ENCODE measurements at places on chromosomes 12 and 14. TPM values are rescaled to one million over a fixed set of nuclear protein-coding genes. Genes with fewer than 3 reads are reported as not detected.

DNA sequence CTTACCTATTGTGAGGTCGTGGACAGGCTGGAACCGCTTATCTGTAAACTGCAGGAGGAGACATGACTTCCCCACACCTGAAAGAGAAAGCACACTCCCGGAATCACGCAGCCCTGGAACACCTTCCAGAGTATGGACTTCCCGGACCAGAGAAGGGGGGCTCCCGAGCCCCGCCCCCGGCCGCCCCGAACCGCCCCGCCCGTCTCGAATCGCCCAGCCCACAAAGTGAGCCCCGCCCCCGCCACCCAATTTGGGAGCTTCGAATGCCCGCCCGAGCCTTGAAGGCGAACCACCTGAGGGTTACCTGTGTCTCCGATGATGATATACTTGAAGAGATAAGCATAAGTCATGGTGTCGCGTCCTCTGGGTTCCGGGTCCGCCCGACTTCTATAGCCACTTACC is 235 bp downstream of the RAB2B start:
- DNase-seq: peak; percentile 81

ADGRD1 gene
- not detected for total RNA-seq

CCDC175 gene
- not detected for total RNA-seq

DNA sequence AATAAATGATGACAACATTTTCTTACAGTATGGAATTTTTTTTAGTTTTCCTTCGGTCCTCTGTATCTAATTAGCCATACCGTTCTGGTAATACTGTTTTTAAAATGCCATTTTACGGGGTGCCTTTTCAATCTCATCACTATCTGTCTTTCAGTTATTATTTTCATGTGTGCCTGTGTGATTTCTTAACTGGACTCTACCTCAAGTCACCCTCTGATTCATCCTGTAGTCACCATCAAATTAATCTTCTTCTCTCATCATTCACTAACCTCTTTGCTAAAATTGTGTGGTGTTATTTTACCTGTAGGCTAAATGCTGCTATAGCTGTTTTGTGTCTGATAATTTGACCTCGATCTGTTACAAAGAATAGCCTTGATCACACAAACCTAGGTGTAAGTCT is 16.0 kb upstream of the CCT2 start:
- DNase-seq: no peak

GRCh38 chr14:64421166-64421565 is 33.0 kb downstream of the MTHFD1 start:
- no peak for DNase-seq

IFNG-AS1 gene
- not detected for total RNA-seq

DNA sequence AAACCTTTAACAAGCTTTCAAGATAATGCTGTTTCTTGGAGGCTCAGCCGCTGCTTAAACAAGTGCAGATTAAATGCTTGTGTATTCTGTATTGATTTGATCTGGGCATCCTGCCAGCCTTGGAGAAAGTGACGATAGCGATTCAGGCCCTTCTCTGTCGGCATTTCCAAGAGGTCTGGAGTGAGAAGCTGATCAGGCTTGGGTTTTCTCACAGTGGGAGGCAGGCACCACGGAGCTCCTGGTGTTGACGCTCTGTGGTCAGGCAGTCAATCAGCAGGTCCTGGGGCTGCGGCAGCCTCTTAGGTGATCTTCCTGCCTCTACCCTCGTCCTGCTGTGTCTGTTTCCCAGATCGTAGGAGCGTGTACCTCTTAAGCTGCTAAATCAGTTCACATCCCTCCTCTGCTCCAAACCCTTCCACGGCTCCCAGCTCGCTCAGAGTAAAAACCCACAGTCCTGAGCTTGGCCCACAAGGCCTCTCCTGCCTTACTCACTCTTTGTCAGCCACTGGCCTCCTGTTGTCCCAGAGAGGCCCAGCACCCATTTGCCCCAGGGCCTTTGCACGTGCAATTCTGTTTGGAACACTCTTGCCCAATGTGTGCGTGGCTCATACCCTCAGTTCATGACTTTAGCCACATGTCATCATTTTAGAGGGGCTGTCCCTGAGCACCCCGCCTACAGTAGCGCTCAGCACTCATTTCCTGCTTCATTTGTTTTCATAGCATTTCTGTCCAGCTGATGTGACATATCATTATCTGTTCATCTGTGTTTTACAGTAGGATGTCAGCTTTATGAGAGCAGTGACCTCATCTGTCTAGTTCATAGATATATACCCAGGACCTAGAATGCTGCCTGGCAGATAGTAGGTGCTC is 155.4 kb downstream of the AACS start:
- no peak for DNase-seq

TMX1 gene
- total RNA-seq: 60.2 TPM

- DNase-seq: no peak
These were observed 76.6 kb downstream of the SSPN start for GRCh38 chr12:26271889-26272492.

- no peak for DNase-seq
These were observed 18.2 kb downstream of the PDZRN4 start for GRCh38 chr12:41206298-41206697.

GSKIP gene
- 17.9 TPM for total RNA-seq

DNA sequence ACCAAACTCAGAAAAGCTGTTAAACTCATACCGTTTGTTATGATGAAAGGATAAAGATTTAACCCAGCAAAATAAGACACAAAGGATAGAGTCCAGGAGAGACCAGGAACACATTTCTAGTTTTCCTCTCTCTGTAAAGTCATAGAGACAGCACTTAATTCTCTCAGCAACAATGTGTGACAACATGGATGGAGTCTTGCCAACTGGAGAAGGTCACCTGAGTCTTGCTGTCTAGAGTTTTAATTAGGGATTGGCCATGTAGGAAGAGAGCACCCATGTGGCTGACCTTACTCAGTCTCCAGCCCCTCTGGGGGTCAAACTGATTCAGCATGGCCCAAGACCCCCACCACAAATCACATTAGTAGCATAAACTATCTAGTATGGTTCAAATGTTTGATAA is 151.0 kb upstream of the ATF7IP start:
- DNase-seq: no peak

CLEC2A gene
- not detected for total RNA-seq

- DNase-seq: no peak
These were observed 20.4 kb downstream of the MAP3K9 start for GRCh38 chr14:70788898-70789297.

DNA sequence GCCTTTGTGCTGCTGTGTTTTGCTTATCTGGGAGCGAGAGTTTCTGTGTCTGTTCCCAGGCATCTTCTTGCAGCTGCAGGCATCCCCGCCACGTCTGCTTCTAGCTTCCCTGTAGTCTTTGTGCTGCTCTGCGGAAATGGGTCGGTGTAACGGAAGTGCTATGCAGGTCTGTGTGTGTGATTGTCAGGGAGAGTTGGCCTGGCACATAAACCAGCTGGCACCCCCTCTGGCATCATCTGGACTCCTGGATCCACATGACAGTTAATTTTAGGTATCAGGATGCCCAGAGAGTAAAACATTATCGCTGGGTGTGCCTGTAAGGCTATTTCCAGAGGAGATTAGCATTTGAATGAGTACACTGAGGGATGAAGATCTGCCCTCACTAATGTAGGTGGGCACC is 9.4 kb upstream of the OASL start:
- DNase-seq: no peak

GRCh38 chr12:4490973-4491372 is 45.4 kb upstream of the FGF6 start:
- no peak for DNase-seq

OR4K17 gene
- total RNA-seq: not detected

GRCh38 chr12:68465227-68465626 is 133.1 kb upstream of the MDM1 start:
- DNase-seq: no peak

DNA sequence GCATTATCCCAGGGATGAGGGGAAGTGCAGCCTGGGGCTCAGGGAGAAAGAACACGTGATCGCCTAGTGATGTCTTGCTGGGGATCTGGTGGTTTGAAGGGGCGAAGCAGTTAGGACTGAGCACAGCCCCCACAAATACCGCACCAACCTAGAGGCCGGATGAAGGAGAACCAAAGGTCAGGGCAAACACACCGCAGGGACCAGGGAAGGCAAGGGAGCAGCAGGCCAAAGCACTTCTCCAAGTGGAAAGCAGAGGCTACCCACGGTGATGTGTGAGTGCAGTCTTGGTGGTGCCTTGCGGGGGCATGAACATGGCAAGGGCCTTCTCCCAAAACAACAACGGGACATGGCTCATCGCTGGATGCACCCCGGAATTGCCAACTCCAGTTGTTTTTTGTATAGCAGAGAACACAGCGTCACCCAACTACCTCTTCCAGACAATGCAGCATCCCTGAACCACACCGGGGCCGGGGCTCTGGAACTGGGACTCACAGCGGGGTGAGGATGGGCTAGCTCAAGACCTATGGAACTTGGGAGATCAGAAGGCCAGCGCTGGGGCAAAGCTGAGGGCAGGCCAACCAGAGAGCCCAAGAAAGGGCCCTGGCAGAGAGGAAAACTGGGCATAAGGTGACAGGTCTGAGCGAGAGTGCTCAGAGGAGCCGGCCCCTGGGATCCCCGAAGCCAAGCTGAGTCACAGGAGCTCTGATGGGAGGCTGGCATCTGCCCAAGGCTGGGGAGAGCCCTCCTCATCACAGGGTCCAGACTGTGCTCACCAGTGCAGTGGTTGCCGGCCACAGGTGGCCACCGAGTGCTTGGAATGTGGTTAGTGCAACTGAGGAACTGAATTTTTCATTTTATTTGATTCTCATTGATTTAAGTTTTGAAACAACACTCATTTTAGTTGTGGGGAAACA is 11.1 kb downstream of the GALNT16 start:
- no peak for DNase-seq

- no peak for DNase-seq
These were observed 326.6 kb downstream of the BTG1 start for GRCh38 chr12:91819132-91819447.

CLEC1B gene
- not detected for total RNA-seq

GRCh38 chr14:69612783-69613130 is 1.4 kb downstream of the SUSD6 start:
- DNase-seq: no peak

GALNT6 gene
- total RNA-seq: 10.8 TPM

ZNF385A gene
- total RNA-seq: 0.55 TPM

GRCh38 chr12:2457215-2457932 is 337.4 kb upstream of the FKBP4 start:
- no peak for DNase-seq

GRCh38 chr14:61560323-61560722 is 135.0 kb upstream of the HIF1A start:
- no peak for DNase-seq

KRAS gene
- 16.5 TPM for total RNA-seq

GRCh38 chr12:132317233-132317938 is 12.0 kb downstream of the GALNT9 start:
- DNase-seq: no peak

OSBPL8 gene
- total RNA-seq: 91.9 TPM

DNA sequence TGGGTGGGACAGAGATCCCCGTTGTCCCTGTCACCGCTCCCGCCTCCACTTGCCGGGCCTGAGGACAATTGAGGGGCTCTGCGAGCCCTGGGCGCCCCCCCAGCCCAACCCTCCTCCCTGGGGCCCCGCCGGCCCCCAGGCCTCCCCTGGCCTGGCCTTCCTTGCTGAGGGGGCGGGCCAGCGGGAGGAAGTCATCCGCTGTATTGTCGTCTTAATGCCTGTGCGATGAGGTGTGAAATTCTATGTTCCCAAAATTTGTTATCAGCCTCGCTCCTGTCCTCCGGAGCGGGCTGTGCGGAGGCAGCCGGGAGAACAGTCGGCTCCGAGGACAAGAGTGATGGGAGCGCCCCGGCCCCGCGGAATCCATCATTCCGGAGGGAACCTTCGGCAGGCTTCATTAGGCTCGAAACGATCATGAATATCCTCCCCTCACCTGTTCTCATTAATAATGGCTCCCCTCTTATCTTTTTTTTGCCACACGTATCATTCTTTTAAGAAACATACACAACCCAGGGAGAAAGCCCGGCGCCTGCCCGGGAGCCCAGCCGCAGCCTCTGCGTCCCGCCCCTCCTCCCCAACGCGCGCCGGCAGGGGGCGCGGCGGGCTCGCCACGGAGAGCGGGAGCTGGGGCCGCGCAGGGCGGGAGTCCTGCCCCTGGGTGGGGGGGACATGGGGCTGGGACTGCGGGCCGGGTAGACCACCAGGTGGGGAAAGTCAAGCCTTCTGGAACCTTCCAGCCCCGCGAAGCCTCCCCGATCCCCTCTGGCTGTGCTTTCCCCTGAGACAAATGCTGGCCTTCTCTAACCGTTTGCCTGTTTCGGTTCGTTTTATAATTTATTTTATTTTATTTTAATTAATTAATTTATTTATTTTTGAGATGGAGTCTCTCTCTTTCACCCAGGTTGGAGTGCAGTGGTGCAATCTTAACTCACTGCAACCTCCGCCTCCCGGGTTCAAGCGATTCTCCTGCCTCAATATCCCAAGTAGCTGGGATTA is 17.1 kb upstream of the DLK1 start:
- DNase-seq: peak; percentile 10

- no peak for DNase-seq
These were observed 31.3 kb upstream of the KLRF1 start for GRCh38 chr12:9795945-9796344.

DNA sequence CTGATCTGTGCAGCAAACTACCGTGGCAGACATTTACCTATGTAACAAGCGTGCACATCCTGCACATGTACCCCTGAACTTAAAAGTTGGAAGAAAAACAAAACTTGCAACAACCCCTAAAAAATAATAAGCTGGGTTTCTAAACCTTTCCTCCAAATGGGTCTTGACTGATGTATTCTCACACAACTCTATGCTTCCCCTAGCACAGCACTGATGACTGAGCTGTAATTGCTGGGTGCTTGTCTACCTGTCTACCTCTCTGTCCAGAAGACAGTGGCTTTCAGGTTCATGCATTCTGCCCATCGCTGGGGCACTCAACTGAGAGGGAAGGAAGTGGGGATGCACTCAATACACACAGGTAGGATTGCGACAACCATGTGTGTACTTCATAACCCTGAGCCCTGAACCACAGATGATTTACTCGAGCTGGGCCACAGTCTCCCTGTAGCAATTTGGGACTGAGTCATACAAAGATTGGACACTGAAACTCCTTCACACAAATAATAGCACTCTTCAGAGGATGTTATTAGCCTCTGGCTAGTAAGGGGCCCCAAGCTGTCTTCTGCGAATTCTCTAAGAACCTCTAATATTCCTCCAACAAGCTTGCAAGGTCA is 44.8 kb upstream of the TMPO start:
- DNase-seq: no peak

DNA sequence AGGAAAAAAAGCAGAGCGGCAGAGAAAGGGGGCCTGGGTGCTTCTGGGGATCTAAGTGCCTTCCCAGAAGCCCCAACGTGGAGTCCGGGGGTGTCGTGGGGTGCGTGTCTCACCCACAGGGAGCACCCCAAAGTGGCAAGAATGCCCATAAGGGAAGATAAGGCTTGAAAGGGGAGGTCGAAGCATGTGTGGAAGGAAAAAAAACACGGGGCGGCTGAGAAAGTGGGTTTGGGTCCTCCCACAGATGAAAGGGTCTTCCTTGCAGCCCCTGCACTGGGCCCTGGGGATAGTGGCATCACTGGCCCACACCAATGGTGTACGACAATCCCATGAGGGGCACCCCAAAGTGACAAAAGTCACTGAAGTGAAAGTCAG is 275.5 kb downstream of the ALG10 start:
- no peak for DNase-seq

GRCh38 chr12:3752096-3752709 is 706 bp downstream of the CRACR2A start:
- DNase-seq: peak; percentile 48

APOF gene
- not detected for total RNA-seq

- DNase-seq: no peak
These were observed 44.6 kb downstream of the SFSWAP start for GRCh38 chr12:131755305-131756113.

CLEC14A gene
- total RNA-seq: not detected
